ENCODE measurements at places on chromosomes 6 and 20. TPM values are rescaled to one million over a fixed set of nuclear protein-coding genes. Genes with fewer than 3 reads are reported as not detected.

MCCD1 gene
- total RNA-seq: not detected

RPS6KA2 gene
- 38.1 TPM for total RNA-seq

ME1 gene
- total RNA-seq: 9.1 TPM

TNXB gene
- total RNA-seq: 10.6 TPM

TBPL1 gene
- 13.4 TPM for total RNA-seq

TMEM74B gene
- total RNA-seq: not detected

PM20D2 gene
- total RNA-seq: 0.63 TPM

CD2AP gene
- total RNA-seq: 14.3 TPM

SRSF6 gene
- total RNA-seq: 31.2 TPM

ZSWIM3 gene
- 5.0 TPM for total RNA-seq

HTR1B gene
- total RNA-seq: not detected

RIN2 gene
- 49.5 TPM for total RNA-seq

CST3 gene
- total RNA-seq: 164 TPM

ADIG gene
- total RNA-seq: not detected

FBXO5 gene
- total RNA-seq: 2.1 TPM

DEFB124 gene
- total RNA-seq: not detected

SLC26A8 gene
- total RNA-seq: not detected

SLC22A1 gene
- 1.1 TPM for total RNA-seq

FAM217A gene
- not detected for total RNA-seq

CPXM1 gene
- 1.0 TPM for total RNA-seq

NECAB3 gene
- total RNA-seq: 30.9 TPM

VWA7 gene
- 0.86 TPM for total RNA-seq

PGC gene
- not detected for total RNA-seq

PI3 gene
- total RNA-seq: not detected

RHAG gene
- total RNA-seq: not detected

VSX1 gene
- total RNA-seq: not detected

MACROD2 gene
- 0.63 TPM for total RNA-seq

CAPN11 gene
- under 0.01 TPM for total RNA-seq

MAP3K7 gene
- 25.7 TPM for total RNA-seq

FOXS1 gene
- not detected for total RNA-seq

ZNF184 gene
- total RNA-seq: 6.9 TPM

PAQR8 gene
- 3.0 TPM for total RNA-seq

ADGRF1 gene
- not detected for total RNA-seq

BPIFB2 gene
- not detected for total RNA-seq

WFDC12 gene
- not detected for total RNA-seq

GSTA3 gene
- 0.17 TPM for total RNA-seq

PSORS1C1 gene
- total RNA-seq: 2.8 TPM

PCK1 gene
- total RNA-seq: not detected

SCAND1 gene
- total RNA-seq: 50.9 TPM

SLC32A1 gene
- total RNA-seq: not detected

FAM135A gene
- 4.9 TPM for total RNA-seq

SPTLC3 gene
- total RNA-seq: 4.6 TPM

PDYN gene
- total RNA-seq: not detected

SERPINB1 gene
- total RNA-seq: 7.0 TPM

PKIB gene
- total RNA-seq: 2.1 TPM

Measured in bronchial smooth muscle cell (primary cell).